ENCODE measurements at places on chromosomes 2 and 18.
A peak's percentile ranks its signal among the peaks of the same experiment; 100 is the strongest.

DNA sequence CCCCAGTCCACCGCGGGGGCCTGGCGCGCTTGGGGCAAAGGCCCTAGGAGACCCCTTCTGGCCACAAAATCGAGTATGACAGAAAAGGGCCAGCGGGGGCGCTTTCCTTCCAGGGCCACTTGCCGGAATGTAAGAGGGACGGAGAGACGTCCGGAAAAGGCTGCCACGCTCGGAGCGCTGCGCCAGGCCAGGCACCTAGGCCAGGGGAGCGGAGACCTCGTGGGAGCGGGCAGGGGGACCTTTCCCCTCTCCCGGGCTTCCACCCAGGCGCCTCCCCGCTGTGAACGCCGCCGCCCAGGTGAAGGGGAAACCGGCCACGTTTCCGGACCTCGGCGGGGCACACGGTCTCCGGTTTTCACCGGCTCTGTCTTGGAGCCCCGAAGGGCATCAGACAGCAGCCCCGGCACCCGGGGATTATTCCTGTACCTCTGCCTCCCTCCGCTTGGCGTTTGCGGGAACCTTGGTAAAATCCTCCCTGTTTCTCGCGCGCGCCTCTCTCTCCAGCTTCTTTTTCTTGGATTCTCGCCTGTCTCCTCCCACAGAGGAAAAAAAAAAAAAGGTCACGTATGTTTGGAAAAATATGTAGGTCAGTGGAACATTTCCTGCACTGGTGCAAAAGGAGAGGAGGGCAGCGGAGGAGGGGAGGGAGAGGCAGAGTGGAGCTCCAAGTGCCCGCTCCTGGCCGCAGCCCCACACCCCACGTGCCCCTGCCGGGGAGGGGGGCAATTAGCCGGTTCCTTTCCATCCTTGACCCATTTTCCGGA is 1.2 kb upstream of the NPAS2 start:
- no peak for DNase-seq

- DNase-seq = no peak
Measured at GRCh38 chr2:78535395-78535794, 490.1 kb upstream of the REG3G start.

GRCh38 chr2:239967553-239968036 is 57.5 kb downstream of the NDUFA10 start:
- DNase-seq = no peak

DNA sequence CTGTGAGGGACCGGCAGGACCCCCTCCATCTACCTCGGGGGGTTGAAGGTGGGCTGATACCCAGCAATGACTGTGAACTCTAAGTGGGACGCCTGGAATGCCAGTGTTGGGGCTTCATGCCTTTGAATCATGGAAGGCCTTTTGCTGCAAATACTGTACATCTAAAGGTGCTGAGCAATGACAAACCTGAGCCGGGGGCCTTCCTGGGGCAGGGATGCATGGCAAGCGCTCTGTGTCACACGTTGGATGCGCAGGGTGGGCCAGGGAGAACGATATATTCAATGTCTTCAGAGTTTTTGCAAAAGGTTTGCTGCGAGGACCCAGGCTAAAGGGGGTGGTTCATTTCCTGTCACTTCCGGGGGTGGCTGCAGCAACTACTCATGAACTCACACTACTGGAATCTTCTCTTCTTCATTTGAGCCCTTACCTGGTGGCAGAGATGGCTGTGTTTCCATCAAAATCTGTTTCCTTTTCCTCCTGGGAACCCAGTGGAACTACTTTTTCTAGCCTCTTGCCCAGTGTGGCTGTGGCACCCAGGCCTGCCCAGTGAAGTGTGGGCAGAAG is 24.1 kb upstream of the INHBB start:
- no peak for DNase-seq

DNA sequence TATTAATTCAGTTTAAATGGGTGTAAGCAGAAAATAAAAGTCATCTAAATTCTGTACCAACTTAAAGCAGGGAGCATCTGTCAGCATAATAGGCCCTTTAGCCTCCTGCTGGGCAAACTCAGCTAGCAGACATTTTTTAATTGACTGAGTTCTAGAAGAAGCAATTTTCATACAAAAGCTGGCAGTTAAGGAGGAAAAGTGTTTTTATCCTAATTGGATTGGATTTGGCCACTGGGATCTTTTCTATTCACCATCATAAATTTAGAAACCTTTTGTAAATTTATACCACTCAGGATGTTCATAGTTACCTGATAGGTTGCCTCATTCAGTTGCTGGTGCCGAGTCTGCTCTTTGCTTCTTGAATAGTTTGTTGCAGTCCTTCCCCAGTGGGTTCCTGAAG is 262.7 kb upstream of the FSIP2 start:
- no peak for DNase-seq

DNA sequence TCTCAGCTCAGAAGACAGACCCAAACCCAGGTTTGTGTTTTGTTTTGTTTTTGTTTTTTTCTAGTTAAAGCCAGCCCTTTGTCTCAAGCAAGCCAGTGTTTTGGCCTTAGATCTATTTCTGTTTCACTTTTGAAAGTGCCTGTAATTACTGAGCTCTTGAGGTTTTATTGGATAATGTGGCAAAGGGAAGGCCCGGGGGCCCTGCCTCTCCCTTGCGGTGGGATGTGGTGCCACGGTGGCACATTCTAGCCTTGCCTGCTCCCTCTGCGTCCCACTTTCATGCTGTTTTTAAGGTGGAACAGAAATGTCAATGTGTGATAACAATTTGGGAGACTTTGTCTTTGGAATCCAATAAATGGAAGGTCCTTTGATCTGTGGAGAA is 2.5 kb downstream of the HPCAL1 start:
- DNase-seq = peak; percentile 15

DNA sequence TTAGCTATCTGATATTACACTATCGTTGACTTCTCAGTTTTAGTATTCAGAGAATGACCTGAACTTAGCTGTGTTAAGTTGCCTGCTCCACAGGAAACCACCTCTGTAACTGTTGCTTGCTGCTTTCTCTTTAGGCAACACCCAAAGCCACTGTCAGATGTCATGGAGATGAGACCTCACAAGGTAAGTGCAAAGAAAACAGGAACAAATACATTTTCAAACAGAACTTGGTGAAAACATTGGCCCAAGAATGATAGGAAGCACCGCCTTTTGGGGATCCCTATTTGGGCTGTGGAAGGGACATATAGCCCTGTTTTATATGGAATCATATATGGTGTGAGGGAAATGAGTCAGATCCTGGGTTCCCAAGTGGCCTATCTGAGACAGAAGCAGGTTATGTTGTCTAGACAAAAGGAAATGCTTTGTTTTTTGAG is 143.4 kb downstream of the UBE2E3 start:
- DNase-seq = peak; percentile 50

- DNase-seq = no peak
Measured at GRCh38 chr2:20664431-20665242, 2.3 kb upstream of the GDF7 start.

- no peak for DNase-seq
Measured at GRCh38 chr18:67092141-67092540, 424.4 kb downstream of the DSEL start.

- DNase-seq = no peak
Measured at GRCh38 chr2:102478686-102479470, 5.9 kb downstream of the SLC9A4 start.

DNA sequence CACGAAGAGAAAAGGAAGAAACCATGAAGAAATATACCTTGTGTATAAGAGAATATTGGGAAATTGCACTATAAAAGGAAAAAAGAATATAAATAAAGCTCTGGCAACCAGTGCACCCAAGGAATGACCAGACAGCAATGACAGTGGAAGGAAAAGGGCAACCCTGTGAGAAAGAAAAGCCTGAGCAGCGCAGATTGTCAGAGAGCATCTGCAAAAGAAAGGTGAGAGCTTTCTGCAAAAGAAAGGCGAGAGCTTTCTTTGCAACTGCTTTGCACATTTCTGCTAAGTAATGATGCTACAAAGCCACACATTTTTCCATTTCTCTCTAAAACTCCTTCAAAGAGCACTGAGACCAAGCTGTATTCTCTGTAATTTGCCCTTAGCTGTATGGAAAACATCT is 83.6 kb downstream of the CTNNA2 start:
- DNase-seq = no peak

- no peak for DNase-seq
Measured at GRCh38 chr2:7427293-7428060, 510.3 kb downstream of the RNF144A start.

DNA sequence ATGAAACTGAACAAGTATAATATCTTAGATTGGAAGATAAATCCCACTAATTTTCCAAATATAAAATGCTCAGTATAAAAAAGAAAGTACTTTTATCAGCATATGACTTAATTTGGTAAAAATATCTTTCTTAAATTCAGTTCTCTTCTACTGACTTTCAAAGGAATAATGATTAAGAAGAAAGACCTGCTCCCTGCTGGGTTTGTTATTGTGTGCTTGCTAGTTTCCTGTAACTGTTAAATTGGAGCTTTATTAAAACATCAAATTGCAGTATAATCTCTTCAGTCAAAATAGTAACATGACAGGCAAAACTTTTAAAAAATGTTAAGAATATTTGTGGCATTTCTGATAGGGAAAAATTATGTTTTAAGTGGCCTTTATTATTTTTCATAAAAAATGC is 1317.4 kb upstream of the CDH2 start:
- DNase-seq = no peak

DNA sequence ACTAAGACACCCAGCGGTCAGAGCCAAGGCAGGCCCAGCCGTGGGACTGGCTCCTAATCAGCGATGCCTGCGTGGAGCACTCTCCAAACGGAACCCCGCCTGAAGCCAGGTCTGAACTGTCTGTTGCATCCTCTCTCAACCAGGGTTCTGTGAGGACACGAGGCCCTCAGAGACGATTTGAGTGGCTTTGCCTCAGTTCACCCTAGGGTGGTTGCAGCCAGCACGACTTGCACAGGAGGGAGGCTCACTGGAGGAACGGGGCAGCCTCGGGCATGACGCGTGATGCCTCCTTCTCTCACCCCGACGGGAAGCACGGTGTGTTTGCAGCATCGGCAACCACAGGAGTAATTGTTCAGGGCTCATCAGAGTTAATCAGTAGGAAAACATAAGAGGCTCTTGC is 336.4 kb downstream of the EIPR1 start:
- DNase-seq = no peak

DNA sequence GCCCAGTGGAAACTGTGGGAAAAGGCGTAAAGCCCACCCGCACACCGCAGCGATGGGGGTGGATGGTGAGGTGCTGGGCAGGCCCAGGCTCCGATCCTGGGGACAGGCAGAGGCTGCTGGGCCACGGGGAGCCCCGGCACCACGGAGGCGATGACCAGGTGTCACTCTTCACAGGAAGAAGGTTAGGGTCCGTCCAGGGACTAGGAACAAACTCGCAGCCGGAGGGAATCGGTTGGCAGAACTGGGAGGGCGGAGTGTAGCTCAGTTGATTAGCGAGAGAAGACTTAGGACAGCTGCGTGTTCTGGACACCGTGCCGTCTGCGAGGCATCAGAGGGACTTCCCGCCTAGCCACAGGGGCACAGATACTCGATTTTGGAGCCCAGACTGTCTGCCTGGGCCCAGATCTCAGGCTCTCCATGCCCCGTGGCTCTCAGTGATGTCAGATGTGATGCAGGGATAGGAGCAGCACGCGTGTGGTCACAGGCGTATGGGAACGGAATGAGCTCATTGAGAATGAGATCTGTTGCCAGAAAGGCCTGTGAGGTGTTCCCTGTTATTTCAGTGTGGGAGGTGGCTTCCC is 16.1 kb upstream of the ALLC start:
- DNase-seq = no peak

DNA sequence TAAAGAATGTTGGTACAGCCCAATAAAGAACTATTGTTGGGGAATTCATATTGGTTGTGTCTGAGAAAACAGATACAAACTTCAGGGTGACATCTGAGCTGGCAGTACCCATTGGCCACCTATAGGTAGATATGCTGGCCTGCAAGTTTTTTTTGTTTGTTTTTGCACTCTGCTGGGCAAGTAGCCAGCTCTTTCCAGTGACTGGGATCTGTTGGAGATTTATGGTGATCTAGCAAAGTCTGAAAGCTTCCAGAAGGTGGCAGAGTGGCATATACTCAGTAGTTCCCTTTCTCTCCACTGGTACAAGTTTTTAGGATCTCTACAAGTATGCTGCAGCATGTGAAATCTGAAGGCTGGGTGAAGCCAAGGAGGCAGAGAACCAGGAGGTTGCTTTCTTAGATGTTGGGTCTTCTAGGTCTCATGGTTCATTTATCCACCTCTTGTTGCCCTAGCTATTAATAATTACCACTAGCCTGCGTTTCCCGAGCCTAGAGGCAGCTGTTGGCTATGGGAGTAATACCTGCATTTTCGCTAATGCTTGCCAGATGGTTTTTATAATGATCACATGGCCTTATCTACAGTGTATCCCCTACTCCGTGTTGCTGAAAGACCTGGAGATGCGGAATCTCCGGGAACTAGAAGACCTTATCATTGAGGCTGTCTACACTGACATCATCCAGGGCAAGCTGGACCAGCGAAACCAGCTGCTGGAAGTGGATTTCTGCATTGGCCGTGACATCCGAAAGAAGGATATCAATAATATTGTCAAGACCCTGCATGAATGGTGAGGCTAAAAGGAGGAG is 9.5 kb downstream of the COPS7B start:
- DNase-seq = no peak

GRCh38 chr18:8562919-8563318 is 46.3 kb upstream of the RAB12 start:
- no peak for DNase-seq

DNA sequence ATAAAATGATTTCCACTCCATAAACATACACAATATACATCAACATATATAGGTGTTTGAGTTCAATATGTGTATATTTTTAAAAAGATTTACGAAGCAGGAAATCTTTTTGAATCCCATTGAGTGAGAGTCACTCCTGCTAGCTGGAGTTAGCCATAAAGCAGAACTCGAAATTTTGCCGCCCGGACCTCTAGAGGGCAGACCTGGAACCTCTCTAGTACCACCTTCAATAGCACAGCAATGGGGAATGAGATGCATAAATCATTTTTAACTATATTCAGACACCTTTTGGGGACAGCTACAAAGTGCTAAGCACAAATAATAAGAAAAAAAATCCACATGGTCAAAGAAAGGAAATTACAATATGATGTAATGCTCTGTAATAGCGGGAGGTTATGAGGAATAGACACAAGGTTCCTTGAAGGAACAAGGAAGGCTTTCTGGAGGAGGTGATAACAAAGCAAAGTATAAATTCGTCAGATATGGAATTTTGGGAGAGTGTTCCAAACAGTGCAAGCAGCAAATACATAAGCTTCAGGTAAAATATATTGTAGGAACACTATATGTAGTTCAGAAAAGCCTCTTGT is 533.4 kb downstream of the ERBB4 start:
- DNase-seq = no peak

GRCh38 chr18:68713131-68713530 is 1.8 kb downstream of the TMX3 start:
- no peak for DNase-seq

DNA sequence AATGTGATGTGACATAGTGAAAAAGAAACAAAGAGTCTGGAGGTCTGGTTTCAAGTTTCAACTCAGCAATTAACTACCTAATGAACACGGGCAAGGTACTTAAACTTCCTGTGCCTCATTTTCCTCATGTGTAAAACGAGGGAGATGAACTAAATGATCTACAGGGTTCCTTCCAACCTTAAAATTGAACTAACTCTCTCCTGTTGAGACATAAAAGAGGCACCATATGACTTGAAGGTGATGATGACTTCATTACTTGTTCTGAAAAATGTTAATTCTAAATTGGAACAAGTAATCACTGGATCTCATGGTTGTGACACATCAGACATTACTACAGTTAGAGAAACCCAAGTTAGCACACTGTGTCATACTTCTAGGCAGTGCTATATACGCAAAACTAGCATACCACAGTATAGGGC is 8.9 kb upstream of the REL start:
- no peak for DNase-seq

GRCh38 chr2:2831633-2832032 is 500.6 kb upstream of the MYT1L start:
- no peak for DNase-seq

GRCh38 chr18:45686891-45687611 is 36.9 kb upstream of the SLC14A1 start:
- DNase-seq = peak; percentile 37

Data from T follicular helper cell (primary cell).